ENCODE measurements at places on chromosomes 16 and 17.
A peak's percentile ranks its signal among the peaks of the same experiment; 100 is the strongest.

DNA sequence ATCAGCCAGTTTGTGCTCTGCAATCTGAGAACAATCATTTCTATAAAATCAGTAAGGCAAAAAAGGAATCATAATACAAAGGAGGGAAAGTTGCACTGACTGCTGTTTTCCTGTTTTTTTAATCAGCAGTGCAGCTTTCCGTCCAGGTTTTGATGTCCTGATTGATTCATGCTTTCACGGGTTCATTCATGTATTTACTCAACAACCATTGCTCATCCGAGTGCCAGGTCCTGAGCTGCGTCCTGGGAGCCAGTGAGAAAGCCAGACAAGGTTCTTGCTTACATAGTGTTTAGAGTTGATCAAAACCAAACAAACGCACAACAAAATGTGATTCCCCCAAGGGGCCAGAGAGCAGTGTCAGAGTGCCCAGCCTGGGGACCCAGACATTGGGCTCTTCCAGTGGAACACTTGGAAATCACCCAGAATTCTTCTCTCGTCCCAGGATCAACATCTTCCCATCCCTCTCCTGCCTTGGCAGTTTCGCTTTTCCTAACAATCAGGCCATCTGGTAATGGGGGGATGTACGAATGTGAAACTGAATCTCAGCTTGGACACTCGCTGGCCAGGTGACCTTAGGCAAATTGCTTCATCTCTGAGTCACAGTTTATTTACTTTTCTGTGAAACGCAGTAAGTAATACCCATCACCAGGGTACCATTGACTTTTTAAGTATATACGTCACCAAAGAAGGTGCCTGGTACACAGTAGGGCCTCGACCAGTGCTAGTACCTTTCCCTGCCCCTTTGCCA lies 13.3 kb upstream of the C1QL1 start:
- peak; percentile 33 for DNase-seq

DNA sequence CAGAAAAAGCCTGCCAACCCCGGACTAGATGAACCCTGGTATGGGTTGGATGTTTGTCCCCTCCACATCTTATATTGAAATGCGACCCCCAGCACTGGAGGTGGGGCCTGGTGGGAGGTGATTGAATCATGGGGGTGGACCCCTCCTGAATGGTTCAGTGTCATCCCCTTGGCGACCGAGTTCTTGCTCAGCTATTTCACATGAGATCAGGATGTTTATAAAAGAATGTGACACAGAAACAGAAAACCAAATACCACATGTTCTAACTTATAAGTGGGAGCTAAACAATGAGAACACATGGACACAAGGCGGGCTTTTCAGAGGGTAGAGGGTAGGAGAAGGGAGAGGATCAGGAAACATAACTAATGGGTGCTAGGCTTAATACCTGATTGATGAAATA lies 576.0 kb upstream of the HSBP1 start:
- DNase-seq: no peak

DNA sequence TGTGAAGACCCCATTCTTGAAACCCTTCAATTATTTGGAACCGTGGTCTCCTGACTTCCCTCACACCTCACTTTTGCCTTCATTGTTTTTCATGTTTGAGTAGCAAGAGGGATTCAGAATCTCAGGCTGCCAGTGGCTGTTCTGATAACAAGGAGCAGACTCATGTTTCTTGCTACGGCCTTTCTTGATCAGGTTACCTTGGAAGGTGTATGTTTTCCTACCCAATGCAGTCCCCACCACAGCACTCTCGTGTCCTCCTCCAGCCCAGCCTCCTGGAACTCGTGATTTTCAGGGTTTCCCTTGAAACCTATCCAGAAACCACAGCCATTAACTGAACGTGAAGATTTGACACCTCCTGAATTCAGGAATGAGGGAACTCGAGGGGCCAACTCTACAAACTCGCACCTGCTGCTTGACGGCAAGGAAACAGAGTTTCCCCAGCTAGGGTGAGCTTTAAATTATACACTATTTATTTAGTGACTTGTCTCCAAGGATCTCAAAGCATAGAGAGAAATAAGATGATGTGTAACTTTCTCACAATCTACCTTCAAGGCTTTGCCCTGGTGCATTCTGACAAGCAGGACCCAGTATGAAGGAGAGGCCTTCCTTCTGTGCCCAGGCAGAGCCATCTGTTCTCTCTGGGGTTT lies 1.6 kb downstream of the ZFHX3 start:
- no peak for DNase-seq

- DNase-seq: peak; percentile 16
Measured at GRCh38 chr16:89602273-89602951, 11.0 kb upstream of the DPEP1 start.

- DNase-seq: no peak
Measured at GRCh38 chr16:21227866-21228265, 5.6 kb upstream of the ANKS4B start.

GRCh38 chr16:81513204-81514040 lies 68.8 kb downstream of the CMIP start:
- DNase-seq: no peak

DNA sequence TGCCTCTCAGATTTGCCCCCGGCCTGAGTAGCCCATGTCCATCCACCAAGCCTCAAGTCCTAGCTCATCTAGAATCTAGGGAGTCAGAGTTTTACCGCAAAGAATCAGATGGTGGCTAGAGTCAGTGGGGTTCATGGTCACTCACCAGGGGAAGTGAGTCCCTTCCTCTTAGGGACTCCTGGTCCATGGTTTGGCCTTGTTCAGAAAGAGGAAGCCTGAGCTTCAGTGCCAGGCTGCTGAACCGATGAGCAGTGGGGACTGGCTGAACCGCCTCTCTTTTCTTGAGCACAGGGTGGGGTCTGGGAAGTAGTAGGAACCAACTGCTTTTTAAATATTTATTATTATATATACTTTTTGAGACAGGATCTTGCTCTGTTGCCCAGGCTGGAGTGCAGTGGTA lies 160.3 kb downstream of the NTN1 start:
- no peak for DNase-seq

- no peak for DNase-seq
Measured at GRCh38 chr16:72905581-72905980, 142.3 kb downstream of the ZFHX3 start.

GRCh38 chr17:77635176-77635575 lies 323.3 kb upstream of the TNRC6C start:
- DNase-seq: no peak

- no peak for DNase-seq
Measured at GRCh38 chr16:918741-919657, 51.8 kb downstream of the LMF1 start.

GRCh38 chr16:53678756-53679343 lies 24.8 kb downstream of the RPGRIP1L start:
- DNase-seq: no peak

GRCh38 chr17:83069571-83069906 lies 9.9 kb upstream of the METRNL start:
- DNase-seq: no peak

DNA sequence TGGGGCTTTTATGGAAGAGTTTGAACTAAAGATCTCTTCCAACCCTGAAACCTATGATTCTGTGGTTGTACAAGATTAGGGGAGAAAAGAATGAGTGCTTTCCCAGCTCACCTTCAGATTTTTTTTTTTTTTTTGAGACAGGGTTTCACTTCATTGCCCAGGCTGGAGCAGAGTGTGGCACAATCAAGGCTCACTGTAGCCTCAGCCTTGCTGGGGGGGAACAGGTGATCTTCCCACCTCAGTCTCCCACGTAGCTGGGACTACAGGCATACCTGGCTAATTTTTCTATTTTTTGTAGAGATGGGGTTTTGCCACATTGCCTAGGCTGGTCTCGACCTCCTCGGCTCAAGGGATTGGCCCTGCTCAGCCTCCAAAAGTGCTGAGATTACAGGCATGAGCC lies 21.8 kb upstream of the ITGB3 start:
- no peak for DNase-seq

DNA sequence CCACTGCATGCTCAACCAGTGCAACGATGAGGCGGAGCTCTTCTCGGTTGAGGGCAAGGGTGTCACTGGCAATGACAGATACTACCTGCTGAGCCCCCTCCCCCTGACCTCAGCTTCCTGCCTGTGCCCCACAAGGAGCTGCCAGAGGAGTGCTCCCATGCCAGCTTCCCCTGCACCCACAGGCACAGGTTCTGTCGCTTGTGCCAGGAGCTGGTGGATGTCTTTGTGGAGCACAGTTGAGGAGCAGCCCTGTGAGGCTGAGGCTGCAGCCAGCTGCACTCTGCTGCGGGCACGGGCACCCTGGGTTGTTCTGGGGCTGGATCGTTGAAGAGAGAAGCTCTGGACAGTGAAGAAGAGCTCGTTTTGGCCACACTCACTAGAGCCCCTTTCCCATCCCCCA lies 165.3 kb upstream of the ZNF267 start:
- DNase-seq: no peak

DNA sequence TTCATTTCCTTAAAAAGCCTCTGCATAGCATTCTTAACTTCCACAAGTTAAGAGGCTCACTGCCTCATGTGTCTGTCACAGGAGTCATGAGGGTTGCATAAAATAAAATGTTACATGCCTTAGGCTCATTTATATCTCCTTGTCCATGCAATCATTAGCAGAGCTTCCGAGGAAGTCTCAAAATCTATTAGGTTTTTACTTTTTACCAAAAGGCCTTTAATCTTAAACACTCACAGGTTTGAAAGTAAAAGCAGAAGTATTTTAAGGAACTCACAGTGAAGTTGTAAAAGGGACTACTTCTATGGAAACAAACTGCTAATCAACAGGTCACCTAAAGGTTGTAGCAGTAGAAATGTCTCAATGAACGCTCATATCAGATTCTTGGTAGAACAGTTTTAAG lies 5.2 kb upstream of the ATP6V0A1 start:
- DNase-seq: no peak

All from NCI-H460 (cell line).